Activated CD4-positive, CD25-positive, alpha-beta regulatory T cell (primary cell): ENCODE measurements at places on chromosomes 3 and 15.

- DNase-seq = no peak
Observed at GRCh38 chr3:115986555-115987207, 363.4 kb downstream of the GAP43 start.

DNA sequence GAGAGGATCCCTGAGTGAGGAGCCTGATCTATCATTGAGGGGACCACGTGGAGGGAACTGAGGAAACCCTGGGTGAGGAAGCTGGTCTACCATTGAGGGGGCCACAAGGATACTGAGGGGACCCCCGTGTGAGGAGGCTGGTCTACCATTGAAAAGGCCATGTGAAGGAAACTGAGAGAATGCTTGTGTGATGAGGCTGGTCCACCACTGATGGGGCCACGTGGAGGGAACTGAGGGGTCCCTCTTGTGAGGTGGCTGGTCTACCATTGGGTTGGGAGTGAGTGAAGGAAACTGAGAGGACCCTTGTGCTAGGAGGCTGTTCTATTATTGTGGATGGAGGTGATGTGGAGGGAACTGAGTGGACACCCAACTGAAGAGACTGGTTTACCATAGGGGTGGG, 161.3 kb downstream of the FBLN2 start:
- DNase-seq = no peak

GRCh38 chr3:120370463-120370862, 21.3 kb upstream of the LRRC58 start:
- DNase-seq = no peak

DNA sequence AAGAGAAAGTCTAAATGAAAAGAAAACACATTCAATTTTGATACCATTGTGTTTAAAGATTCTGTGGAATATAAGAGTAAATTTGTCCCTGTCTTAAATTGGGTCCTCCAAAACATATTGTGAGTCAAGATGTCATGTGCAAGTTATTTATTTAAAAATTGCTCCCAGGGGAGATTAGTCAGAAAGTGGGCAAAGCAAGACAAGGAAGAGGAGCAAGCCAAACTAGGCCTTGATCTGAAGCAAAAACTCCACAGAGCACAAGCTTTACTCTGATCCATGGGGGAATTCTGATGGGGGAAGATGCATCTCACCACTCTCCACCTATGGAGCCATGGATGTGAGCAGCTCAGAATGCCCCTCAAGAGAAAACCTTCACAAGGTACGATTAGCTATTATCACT, 342.8 kb upstream of the IL12A start:
- no peak for DNase-seq

GRCh38 chr3:194738254-194739093, 52.8 kb downstream of the FAM43A start:
- no peak for DNase-seq

- DNase-seq = no peak
Observed at GRCh38 chr3:32281570-32282106, 43.2 kb downstream of the CMTM8 start.

DNA sequence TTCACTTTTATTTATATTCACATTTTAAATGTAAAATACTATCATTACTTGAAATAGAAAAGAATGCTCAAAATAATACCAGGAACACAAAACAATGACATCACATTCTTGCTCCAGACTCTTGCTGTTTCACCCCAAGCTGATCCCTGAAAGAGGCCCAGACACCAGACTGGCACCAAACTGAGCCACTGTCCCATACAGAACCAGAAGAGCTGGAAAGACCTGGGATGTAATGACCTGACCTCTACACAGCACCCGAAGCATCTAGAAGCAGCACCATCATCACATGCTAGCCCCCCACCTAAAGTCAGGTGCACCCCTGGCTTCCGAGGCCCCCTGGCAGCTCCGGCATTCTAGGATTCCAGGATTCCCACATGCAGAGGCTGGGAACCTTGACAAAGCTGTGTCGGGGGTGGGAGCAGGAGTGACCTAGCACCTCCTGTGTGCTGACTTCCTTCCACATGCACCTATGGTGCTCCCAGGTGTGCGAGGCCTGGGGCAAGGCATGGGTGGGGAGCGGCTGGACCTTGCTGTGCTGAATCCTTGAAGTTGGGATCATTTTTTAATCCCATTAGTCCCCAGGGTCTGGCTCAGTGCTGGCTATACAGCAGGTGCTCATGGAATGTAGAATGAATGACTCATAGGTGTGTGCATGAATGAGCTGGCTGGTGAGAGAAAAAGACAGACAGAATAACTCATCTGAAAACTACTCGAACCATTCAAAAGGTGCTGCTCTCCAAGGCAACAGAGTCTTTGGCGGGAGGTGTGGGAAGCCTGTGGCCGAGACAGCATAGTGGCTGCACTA, 144.7 kb upstream of the IQSEC1 start:
- DNase-seq = no peak
